ENCODE measurements at places on chromosomes 3 and 15. TPM values are rescaled to one million over a fixed set of nuclear protein-coding genes. Genes with fewer than 3 reads are reported as not detected.

The MEX3B gene
- total RNA-seq = 3.5 TPM

The ATP11B gene
- total RNA-seq = 46.8 TPM

The ACP3 gene
- not detected for total RNA-seq

DNA sequence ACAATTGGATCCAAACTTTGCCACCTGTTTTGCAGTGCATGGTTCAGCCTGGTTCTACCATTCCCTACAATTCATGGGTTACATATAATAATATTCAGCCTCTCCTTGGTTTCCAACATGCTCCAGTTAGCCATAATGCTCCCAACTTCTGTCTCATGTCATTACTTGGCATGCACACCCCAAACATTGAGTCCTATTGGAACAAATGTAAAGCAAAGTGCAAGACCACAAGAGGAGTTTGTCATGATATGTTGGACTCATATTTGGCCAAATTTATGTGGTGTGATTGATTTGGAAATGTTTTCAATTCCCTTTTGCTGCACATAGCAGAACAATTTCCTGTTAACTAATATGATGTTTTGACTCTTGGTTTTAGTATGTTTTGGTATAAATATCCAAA lies 50.2 kb downstream of the KCNAB1 start:
- no peaks in the 10 kb centered on the region for H3K27me3 ChIP-seq
- no peaks in the 10 kb centered on the region for H3K36me3 ChIP-seq
- H3K27ac ChIP-seq = no peak overlapping the region

The LINGO1 gene
- total RNA-seq = 0.71 TPM

The VPS18 gene
- total RNA-seq = 17.4 TPM

The NRG4 gene
- not detected for total RNA-seq

- no peaks in the 10 kb centered on the region for H3K4me1 ChIP-seq
- no peak for DNase-seq
- no peak within 1 kb of the TSS for H3K27ac ChIP-seq
- peaks cover 62% of the 10 kb centered on the region for H3K27me3 ChIP-seq
- no peak within 1 kb of the TSS for H3K4me3 ChIP-seq
Observed at GRCh38 chr3:9553021-9553947, at the start of gene LHFPL4. TSS of gene LHFPL4 (minus strand) at chr3:9553822. CDS start at chr3:9552679, 1,143 bp downstream.

DNA sequence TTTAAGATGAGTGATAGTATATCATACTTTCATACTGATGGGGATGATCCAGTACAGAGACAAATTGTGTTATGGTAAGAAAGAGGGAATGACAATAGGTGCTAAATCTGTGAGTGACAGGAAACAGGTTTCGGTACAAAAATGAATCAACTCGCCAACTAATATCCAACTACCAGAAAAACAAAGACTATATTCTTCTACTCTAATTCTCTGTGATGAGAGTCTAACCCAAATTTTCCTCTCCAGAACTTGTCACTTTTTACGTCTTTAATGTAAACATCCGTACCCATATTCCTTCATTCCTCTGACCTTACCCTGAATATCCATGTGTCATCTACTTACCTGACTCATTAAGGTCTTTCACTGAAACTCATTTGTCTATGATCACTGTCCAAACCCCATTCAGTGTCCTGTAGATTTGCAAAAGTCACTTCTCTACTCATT lies 39.6 kb downstream of the SCAPER start:
- H3K4me1 ChIP-seq = peaks cover 19% of the 10 kb centered on the region
- no peak overlapping the region for H3K4me3 ChIP-seq
- no peaks in the 10 kb centered on the region for H3K27me3 ChIP-seq
- H3K36me3 ChIP-seq = no peaks in the 10 kb centered on the region

- H3K4me3 ChIP-seq = peak overlapping the region; percentile 84
- no peaks in the 10 kb centered on the region for H3K27me3 ChIP-seq
- peak overlapping the region; percentile 96 for H3K27ac ChIP-seq
- no peak for DNase-seq
- peaks cover 7% of the 10 kb centered on the region for H3K36me3 ChIP-seq
- peaks cover 15% of the 10 kb centered on the region for H3K4me1 ChIP-seq
Observed at GRCh38 chr15:37094915-37095711, 5.2 kb downstream of the MEIS2 start.

GRCh38 chr15:95205077-95205476 lies 973.7 kb downstream of the MCTP2 start:
- no peaks in the 10 kb centered on the region for H3K4me1 ChIP-seq
- H3K27me3 ChIP-seq = no peaks in the 10 kb centered on the region
- DNase-seq = no peak
- no peak overlapping the region for H3K27ac ChIP-seq

DNA sequence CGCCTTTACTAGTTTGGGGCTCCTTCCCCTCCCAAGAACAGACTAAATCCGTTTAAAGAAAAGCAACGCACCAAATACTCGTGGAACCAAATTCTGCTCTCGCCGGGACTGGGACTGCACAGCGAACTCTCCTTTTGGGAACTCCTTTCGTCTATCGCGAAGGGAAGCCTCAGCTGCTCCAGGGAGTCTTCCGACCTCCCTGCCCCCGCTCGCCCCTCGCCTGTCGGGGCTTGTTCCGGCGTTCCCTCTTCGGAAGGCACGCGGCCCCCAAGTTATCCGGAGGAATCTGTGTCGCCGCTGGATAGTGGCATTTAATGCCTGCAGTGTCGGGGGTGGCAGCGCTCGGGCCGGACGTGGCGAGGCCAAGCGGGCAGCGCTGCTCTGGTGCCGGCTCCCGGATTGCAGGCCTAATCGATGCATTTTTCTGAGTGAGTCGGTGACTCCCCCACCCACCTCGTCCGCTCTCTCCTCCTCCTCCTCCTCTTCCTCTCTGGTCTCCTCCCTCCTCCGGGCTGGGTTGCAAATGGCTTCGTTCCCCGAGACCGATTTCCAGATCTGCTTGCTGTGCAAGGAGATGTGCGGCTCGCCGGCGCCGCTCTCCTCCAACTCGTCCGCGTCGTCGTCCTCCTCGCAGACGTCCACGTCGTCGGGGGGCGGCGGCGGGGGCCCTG lies at the start of gene TRIM71:
Gene TRIM71, plus strand, starts transcription at position 440 of the 671 bp plus-strand sequence. Its CDS starts 84 bp downstream, at position 524.
- H3K4me1 ChIP-seq = no peaks in the 10 kb centered on the region
- H3K4me3 ChIP-seq = peak within 1 kb of the TSS; percentile 30
- H3K36me3 ChIP-seq = no peaks in the 10 kb centered on the region
- H3K27me3 ChIP-seq = peaks cover 65% of the 10 kb centered on the region

DNA sequence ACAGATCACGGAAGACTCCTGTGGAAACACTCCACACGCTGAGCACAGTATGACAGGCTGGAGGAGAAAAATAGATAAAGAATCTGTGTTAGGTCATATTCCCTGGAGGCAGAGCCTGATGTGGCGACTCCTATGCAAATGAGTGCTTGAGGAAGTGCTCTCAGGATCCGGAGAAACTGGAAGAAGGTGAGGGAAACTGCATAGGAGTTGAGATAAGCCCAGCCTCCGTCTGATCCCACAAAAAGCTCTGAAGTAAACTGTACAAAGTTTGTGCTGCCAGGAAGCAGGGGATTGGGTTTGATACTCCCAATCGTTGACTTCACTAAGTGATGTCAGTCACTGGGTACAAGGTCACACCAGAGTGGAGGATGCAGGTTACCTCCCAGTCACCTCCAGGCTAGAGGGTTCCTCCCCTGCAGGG lies 33.4 kb downstream of the OSBPL10 start:
- H3K4me1 ChIP-seq = no peaks in the 10 kb centered on the region
- no peak overlapping the region for H3K27ac ChIP-seq
- H3K4me3 ChIP-seq = no peak overlapping the region
- H3K27me3 ChIP-seq = no peaks in the 10 kb centered on the region
- H3K36me3 ChIP-seq = no peaks in the 10 kb centered on the region

DNA sequence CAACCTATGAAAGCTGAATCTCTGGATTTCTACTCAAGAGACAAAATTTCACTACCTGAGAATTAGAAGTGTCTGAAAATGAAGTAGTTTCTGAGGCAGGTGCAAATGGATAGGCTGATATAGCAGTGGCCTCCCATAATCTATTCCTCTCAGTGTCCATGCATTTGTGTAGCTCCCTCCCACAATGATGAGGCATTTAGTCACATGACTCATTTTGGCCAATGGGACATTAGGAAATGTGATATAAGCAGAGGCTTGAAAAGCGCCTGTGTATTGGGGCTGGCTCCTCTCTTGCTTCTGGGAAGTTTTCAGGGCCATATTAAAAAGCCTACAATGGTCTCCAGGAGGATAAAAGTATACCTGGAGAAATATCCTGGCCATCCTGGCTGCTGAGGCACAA lies 79.7 kb upstream of the MRPL3 start:
- H3K27me3 ChIP-seq = no peaks in the 10 kb centered on the region
- no peak overlapping the region for H3K27ac ChIP-seq
- no peaks in the 10 kb centered on the region for H3K4me1 ChIP-seq
- DNase-seq = no peak

All from sigmoid colon (tissue), 7 donors.